ENCODE measurements at places on chromosomes 5 and 9.

DNA sequence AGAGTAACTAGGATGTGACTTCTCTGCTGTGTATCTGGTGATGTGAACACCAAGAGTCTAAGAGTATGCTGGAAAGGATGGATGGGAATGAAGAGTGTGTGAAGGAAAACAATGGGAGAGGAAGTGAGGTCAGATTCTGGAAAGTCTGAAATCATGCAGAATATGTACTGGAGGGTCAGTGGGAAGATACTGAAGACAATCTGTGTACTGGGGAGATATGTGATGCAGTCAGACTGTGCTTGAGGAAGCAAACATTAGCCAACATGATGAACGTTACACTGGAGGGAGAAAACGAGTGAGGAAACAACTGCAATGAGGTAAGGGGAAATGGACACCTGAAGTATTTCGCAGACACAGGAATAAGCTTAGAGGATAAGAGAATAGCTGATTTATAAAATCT lies 105.7 kb downstream of the NR3C1 start:
- DNase-seq = no peak

DNA sequence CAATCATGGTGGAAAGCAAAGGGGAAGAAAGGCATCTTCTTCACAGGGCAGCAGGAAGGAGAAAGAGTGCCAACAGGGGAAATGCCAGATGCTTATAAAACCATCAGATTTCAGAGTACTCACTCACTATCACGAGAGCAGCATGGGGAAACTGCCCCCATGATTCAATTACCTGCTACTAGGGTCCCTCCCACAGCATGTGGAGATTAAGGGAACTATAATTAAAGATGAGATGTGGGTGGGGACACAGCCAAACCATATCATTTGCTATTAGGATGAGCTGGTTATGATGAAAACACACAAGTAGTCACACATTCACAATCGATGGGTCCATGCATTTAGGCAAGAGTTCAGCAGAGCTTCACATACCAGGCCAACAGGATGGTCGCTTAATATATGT lies 469.0 kb downstream of the PDE4D start:
- no peak for DNase-seq

GRCh38 chr5:111122398-111122797 lies 30.2 kb downstream of the WDR36 start:
- DNase-seq = no peak

DNA sequence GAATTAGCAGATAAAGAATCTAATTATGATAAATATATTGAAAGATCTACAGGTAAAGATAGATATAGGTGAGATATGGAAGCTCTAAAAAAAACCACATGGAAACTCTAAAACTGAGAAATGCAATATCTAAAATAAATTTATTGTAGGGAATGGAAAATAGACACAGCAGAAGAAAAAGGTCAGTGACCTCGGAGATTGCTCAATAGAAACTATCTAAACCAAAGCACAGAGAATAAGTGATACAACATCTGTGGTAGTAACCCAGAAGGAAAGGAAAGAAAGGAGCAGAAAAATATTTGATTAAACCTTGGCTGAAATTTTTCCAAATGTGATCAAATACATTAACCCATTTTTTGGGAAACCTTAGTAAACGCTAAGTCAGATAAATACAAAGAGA lies 43.1 kb upstream of the GLIPR2 start:
- DNase-seq = no peak

DNA sequence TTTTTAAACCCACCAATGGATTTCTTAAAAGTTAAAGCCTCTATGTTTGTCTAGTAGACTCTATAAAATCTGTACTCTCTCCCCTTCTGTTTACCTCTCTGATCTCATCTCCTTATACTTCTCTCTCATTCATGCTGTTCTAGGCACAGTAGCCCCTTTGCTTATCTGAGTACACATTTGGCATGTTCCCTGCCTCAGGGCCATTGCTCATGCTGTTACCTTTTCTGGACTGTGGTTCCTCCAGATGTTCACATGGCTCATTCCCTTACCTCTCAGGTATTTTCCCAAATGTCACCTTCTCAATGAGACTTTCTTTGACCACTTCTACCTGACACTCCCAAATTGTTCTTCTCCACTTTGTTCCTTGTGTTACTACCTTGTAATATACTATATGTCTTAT lies 176.1 kb downstream of the CWC27 start:
- no peak for DNase-seq
